ENCODE measurements at places on chromosomes 5 and 9.

DNA sequence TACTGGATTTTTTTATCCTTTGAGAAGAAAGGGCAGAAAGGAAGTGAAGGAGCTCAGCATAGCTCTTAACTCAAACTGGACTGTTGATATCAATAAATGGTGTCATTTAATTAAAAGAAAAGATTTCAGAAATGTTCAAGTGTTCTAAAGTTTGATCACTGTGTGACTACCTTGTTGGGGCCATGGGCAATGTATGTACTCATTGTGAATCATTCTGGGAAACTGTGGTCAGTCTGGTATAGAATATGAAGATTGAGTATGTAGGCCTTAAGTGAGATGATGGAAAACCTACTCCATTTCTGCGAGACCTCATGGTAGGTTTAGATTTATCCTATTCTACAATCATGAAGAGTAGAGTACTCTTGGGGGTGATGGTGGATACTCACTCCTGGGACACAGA is 164.5 kb upstream of the RGS7BP start:
- DNase-seq, result no peak

- DNase-seq, result no peak
These were observed 15.1 kb downstream of the QRFP start for GRCh38 chr9:130881516-130881915.

GRCh38 chr5:5011151-5011550 is 129.0 kb upstream of the ADAMTS16 start:
- no peak for DNase-seq

- peak; percentile 40 for DNase-seq
These were observed 29.2 kb upstream of the DPYSL3 start for GRCh38 chr5:147539053-147539452.

DNA sequence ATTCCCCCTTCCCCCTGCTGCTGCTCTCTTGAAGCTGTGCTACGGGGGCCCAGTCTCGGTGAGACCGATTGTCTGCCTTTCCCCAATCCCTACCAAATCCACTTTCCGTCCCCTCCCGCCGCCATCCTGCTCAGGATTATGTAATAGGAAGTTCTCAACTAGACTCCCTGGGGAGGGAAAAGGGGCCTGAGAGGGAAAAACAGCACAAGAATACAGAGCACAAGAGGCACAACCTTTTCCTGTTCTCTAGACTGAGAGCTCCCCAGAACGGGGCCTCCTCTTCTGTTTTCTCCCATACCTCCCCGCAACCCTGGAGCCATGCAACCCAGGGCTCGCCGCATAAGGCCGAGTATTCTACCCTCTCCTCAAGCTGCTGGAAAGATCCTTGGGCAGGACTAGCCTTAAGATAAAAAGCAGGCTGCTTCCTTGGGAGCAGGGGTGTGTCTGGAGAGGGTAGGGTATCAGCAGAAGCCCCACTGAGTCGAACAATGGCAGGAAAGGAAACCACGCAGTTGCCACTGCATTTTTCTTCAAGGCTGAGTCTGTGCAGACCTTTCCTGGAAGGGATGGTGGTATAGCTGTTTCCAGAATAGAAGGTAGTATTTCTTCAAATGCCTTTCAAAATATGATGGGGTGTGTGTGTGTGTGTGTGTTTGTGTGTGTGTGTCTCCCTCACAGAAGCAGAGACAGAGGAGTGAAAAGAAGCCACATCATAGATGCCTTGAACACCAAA is 12.9 kb downstream of the MYORG start:
- DNase-seq, result no peak

GRCh38 chr9:93523518-93524144 is 52.8 kb upstream of the PHF2 start:
- no peak for DNase-seq

DNA sequence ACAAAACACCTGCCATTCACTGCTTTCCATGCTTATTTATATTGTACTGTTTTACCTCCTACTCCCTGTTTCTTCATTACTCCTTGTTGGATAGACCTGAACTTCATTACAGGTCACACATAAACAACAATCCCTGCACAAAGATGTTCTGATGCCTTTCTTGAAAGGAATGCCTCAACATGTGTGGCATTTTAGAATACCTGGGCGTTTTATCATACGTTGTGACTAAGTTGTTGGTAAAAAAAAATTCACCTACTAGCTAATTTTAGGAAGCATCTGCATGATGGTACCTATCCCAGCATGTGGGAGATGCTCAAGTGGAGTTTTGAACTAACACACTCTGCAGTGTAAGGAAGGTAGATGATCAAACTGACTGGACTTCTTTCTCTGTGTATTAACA is 604.1 kb downstream of the TAF11L14 start:
- no peak for DNase-seq

DNA sequence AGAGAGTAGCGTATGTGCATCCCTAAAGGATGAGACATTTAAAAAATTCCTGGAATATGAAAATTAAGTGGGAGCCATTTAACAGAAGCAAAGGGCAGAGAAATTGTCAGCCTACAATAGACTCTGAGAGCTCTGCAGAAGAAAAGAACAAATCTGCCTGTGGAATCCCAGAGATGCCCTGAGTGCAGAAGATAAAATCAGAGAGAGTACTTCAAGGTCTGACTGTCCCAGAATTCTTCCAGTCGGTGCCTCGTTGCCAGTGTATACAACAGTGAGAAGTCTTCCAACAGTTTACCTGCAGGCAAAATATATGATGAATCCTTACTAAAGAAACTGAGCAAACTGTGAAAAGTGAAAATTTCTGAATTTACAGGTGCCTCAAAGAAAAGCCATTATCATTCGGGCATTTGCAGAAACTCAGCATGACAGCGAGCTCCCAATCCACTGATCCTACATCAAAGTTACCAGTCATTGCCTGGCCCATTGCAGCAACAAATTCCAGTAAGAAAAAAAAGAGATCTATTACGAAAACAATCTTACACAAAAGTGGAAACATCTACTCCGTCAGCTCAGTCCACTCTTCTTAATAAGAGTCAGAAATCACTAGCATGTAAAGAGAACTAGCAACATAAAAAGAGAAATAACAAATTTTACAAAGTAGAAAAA is 92.8 kb upstream of the VCAN start:
- no peak for DNase-seq

DNA sequence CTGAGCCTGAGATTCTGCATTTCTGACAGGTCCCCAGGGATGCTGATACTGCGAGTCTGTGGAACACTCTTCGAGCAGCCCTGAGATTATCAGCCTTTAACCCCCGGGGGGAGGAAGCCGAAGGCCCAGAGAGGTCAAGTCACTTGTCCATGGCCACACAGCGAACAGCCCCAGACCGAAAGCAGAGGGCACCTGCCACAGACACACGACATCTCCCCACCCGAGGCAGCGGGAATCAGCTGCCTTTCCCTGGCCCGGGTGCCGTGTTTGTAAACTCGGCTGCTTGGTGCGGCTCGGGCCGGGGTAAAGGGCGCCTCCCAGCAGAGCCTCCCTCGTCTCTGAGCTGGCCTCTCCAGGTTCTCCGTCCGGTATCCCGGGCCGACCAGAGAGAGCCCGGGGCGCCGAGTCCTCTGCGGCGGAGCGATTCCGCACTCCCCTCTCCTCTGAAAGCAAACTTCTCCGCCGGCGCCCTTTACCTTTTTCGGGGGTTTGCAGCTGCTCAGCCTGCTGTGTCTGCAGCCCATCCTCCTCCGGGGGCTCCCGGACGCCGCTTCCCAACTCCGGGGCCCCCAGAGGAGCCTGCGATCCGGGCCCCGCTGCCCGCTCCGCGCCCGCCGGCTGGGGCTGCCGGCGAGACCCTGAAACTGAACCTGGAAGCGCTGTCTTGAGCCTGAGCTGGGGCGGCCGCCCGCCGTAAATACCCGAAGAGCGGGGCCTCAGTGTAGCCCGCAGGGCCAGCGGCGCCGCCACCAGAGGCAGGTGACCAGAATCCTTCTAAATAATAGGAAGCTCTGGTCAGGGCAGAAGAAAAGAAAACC is at the start of gene CCDC69:
TSS of gene CCDC69 (minus strand) at position 646 of the 818 bp plus-strand sequence. CDS start at position 524, 122 bp downstream.
- DNase-seq, result peak; percentile 35

- DNase-seq, result no peak
These were observed 30.0 kb upstream of the ADAMTS2 start for GRCh38 chr5:179375236-179375685.

DNA sequence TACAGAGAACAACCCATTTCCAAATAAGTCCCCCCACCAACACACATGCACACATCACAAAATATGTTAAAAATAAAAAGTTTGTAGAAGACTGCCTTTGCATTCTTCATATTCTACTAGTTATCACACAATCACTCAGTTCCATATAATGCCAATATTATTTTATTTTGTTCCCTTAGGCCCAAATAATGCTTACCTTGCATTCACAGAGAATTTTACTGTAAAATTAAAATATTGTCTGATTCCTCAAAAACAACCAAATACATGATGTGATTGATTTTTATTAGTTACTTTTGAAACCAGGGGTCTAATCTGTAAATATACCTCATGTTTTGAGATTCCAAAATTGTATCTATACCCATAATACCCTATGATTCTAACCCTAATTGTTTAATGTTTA is 536.9 kb downstream of the CDH12 start:
- no peak for DNase-seq
